ENCODE measurements at places on chromosomes 2 and 18.

- peak; percentile 5 for DNase-seq
Observed at GRCh38 chr2:37896319-37896718, 28.8 kb upstream of the RMDN2 start.

GRCh38 chr2:217000406-217000805 lies 140.5 kb upstream of the TNP1 start:
- DNase-seq = peak; percentile 4

- DNase-seq = peak; percentile 91
Observed at GRCh38 chr2:105438104-105438929, 39.5 kb upstream of the FHL2 start.

DNA sequence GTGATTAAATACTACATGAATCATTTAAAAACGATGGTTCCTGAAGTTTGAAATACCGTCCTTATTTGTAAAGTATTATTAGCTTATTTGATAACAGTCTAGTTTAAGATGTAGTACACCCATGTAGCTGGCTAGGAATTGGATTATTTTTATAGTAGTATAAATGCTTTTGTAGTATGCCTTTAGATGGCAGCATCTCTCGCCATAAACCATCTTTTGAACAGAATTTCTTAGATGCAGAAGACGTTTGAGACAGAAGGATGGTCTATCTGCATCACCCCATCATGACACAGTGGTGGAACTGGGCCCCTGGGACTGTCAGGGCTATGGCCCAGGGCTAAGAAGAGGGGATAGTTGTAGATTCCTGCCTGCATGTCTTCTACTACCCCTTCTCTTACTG lies 152.7 kb downstream of the WDSUB1 start:
- no peak for DNase-seq

DNA sequence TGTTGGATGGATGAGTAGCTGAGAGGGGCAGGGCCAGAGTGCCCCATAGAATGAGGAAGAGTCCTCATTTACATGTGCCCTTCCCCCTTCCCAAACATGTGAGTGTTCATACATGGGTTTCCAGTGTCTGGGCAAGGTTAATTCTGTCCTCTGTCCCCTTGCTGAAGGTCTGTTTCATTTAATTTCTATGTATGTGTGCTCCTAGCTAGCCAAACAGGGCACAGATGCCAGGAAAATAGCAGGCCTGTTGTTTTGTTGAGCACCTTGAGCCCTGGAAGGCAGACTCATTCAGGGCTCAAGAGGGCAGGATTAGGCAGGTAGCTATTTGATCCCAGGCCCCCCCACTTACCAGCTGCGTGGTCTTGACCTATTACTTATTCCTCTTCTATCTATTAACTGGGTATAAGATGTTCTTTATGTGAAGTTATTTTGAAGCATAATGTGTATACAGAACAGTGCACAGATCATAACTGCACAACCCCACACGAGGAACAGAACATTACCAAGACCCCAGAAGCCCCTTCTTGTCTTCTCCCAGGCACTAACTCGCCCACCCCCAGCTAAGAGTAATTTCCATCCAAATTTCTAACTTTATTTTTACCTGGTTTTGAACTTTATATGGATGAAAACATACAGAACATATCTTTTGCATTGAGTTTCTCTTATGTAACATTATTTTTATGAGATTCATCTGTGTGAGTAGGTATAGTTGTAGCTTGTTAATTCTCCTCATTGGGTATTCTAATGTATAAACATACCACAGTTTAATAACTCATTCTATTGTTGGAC lies 164.3 kb downstream of the RPIA start:
- DNase-seq = no peak

DNA sequence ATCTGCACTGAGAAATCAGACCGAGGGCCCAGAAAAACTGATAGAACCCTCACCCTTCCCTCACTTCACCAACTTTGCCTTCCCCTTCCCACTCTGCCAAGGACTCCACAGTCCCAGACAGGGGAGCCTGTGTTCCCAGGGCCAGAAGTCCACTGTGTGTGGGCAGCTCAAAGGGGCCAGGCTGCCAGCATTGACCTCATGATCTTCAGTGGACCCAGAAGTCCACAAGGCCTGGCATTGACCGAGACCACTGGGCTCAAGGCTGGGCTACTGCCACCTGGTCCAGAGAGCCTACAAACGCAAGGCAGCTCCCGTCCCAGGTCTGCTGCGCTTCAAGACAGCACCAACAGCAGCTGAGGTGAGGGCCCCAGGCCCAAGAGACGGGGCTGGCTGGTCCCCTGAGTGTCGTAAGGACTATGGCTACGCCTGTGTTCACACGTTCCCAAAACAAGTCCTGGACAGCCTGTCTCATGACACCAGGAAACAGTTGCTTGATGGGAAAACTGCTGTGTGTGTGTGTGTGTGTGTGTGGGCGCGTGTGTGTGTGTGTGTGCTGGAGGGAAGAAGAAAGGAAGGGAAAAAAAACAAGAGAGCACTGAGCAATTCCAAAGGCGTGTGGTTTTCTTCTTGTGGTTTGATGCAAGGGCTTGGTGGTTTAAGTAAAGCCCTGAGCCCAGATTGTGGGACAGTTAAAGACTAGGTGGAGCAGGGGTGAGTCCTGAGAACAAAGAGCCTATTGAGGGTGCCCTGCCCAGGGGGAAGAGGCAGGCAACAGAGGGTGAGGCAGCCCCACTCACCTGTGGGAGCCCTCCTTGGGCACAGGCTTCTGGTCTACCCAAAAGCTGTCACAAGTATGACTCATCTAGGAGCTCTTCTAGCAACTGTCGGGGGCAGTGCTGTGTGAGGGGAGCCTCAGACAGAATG lies 46.6 kb upstream of the ZBTB7C start:
- no peak for DNase-seq

GRCh38 chr2:182132605-182133004 lies 147.0 kb downstream of the PPP1R1C start:
- peak; percentile 56 for DNase-seq

GRCh38 chr18:46750626-46751025 lies 6.2 kb downstream of the ST8SIA5 start:
- no peak for DNase-seq

DNA sequence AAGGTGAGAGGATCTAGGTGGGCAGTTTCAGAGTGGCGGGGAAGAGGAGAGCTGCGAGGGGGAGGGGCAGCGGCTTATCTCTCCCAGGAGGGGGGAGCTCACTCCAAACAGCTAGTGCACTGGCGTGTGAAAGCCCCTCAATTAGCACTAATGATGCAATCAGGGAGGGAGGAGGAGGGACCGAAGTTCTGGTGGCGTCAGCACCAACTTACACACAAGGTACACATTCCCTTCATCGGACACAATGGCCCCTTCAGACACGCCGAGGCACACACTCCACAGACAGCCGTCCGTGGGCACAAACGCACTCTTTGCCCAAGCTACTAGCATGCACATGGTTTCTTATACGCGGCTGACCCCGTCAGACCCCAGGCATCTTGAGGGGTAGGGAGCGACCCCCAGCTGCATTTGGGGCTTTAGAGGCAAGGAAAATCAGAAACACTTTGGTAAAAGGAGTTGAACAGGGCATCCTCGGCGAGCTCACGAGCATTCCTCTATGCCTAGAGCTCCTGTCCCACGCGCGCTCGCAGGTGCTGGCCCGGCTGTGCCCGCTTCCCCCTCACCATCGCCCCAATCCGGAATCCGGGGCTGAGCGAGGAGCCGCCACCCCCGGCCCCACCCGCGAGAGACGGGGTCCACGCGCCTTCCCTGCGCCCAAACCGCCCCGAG lies 868 bp upstream of the PKDCC start:
- peak; percentile 49 for DNase-seq

GRCh38 chr2:173708806-173709205 lies 256.4 kb downstream of the SP3 start:
- DNase-seq = peak; percentile 73

GRCh38 chr2:98796775-98797544 lies 66.0 kb upstream of the MGAT4A start:
- no peak for DNase-seq

DNA sequence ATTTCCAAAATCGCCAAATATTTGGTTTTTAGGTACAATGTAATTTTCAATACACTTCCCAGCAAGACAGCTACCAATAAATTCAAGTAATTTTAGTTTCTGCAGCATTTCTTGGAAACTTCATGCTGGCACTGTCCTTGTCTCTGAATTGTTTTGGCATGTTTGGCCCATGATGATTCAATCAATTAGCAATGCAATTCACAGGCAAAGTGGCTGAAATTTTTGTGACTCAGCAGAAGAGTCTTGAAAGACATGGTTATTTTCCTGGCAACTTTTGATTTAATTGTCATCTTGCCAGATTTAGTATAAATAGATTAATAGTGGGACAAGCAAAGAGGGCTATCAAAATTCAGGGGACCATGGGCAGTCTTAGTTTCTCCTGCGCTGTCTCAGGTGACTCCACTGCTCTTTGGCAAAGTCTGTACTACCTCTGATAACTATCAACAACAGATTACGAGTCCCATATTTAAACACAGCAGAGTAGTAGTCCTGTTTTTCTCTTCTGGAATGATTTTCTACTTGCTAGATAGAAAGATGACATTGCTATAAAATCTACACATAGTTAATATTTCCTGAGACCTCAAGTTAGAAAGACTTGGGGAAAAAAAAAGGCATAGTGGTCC lies 88.9 kb upstream of the CYP26B1 start:
- DNase-seq = no peak

- DNase-seq = no peak
Observed at GRCh38 chr2:206561962-206562361, 80.3 kb upstream of the FAM237A start.

DNA sequence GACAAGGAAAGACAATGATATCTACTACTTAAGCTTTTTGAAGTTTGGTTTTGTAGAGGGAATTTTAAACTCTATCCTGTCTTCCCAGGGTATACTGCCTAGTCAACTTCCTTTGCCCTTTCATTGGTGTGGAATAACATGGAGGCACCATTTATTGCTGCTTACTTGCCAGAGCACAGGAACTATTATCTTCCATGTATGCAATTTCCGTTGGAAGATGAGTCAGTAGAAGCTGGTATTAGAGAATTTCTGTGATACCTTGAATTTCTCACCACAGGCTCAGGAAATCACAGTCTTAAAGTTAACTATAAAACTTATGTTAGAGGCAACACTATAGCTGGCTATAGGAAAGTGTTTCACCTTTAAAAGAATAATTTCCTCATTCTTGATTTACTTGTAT lies 40.9 kb upstream of the RGPD4 start:
- DNase-seq = no peak

DNA sequence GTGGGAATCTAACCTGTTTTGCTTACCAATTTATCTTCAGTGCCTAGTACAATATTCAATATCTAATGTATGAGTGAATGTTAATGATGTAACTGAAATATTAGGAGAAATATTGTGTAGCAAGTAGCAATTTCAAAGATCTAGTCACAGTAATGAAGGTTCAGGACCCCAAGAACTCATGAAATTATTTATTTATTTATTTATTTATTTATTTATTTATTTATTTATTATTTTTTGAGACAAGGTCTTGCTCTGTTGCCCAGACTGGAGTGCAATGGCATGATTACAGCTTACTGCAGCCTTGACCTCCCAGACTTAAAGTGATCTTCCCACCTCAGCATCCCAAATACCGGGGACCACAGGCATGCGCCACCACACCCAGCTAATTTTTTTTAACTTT lies 126.9 kb downstream of the KCNJ3 start:
- DNase-seq = no peak

DNA sequence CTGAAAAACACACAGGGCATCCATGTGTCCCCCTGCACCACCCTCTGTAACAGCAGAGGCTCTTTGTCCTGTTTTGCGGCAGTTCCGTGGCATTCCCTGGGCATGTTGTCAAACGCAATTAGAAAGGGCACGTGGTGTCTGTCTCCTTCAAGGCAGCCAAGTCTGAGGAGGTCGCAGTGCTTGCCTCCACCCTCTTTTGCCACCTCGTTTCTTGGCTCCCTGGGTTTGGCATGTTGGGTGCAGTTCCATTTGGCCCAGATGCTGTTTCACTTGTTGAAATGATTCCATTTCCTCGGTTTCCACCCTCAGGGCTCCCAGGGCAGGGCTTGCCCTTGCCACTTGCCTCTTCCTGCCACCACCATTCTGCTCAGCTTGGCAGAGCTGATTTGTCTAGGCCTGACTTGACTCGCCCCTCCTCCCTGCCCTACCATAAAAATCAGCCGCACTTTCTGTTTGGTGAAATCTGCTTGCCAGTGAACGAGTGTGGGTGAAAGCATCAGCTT lies 12.4 kb downstream of the CCL20 start:
- no peak for DNase-seq

DNA sequence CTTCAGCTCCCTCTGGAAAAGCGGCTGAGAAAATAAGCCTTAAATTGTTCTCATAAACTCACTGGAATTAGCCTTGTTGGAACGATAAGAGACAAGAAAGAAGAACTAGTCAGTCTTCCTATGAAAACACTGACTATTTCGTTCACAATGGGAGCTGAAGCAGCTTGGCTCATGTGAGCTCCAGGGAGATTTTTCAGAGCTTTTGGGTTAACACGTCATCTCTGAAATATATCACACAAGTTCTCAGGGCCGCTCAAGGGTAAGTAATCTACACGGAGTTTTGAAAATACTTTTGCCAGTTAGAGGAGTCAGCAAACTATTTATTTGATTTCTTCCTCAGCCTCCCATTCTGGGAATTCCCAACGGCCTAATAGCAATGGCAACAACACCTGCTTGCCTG lies 316.2 kb upstream of the MGAT5 start:
- DNase-seq = no peak

DNA sequence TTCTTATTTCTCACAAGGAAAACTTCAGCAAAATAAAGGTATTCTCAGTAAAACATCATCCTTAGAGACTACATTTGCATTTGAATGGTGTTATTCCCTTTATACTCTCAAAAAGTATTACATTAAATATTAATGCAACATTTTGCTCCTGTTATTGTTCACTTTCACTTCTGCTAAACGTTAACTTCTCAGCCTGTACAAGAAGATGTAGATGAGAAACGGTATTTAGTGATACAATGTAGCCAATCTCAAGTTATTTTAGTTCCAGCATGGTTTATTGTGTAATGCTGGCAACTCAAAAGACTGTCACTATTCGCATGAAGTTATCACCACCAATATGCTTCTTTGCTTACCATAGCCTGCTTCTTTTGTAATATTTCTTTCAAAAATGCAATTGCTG lies 514.1 kb downstream of the CPS1 start:
- no peak for DNase-seq

DNA sequence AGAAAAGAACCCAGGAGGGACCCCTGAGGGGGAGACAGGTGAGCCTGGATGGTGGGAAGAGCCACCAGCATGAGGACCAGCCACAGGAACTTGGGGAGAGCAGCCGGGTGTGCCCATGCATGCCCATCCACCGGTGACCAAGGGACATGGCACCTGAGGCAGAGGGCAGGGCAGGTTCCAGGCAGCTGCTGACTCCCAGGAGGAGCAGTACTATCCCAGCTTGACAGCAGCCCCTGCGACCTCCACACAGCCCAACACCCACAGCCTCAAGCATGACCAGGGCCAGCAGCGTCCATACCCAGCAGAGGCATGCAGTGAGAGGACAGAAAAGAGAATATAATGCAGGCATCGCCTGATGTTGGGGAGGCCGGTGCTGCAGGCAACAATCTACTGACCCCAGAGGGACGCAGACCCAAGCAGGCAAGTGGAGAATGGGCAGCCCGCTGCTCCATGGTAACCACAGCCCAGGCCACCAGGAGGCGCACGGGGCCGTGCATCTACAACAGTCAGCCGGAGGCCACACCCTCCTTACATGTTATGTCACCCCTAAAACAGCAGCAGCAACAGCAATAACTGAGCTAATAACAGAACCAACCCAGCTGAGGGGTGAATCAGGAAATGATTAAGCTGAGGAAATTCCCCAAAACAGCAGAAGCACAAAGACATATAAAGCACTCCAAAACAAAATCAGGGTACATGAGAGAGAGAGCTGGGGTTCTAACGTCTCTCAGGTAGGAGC lies 44.1 kb downstream of the ANKMY1 start:
- peak; percentile 20 for DNase-seq

GRCh38 chr2:56705713-56706112 lies 521.9 kb downstream of the CCDC85A start:
- DNase-seq = no peak

GRCh38 chr2:53715568-53715967 lies 52.0 kb upstream of the CHAC2 start:
- peak; percentile 56 for DNase-seq

Data from DMS53 (cell line).